Forelimb muscle (tissue), 1 donor: ENCODE measurements at places on chromosomes 7 and 10. TPM values are rescaled to one million over a fixed set of nuclear protein-coding genes. Genes with fewer than 3 reads are reported as not detected.

DNA sequence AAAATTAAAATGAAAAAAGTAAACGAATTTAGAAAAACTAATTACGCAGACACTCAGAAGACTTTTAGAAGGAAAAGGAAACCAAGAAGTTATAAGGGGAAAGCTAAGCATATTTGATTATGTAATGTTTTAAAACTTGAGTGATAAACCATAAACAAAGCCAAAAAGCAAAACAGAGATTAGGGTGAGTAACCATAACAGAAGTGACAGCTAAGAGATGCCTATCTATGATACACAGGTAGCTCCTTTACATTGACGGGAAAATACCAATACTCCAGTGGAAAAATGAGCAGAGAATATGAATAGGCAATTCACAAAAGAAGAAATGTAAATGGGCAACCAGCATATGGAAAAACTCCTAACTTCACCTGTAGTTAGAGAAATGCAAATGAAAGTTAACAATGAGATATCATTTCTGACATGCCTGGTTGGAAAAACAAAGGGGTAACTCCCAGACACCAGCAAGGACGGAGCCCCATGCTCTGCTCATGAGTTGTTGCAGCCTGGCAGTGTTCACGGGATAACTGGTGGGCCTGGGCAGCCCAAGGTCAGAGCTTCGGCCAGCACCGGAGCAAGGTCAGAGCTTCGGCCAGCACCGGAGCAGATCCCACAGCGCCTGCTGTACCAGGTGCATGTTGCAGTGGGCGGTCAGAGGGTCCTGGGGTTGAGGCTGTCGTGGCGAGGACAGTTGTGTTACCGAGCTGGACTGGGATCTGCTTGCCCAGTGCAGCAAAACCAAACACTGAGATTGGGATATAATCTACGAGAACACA lies 58.9 kb downstream of the ALOX5 start:
- no peak for DNase-seq

DNA sequence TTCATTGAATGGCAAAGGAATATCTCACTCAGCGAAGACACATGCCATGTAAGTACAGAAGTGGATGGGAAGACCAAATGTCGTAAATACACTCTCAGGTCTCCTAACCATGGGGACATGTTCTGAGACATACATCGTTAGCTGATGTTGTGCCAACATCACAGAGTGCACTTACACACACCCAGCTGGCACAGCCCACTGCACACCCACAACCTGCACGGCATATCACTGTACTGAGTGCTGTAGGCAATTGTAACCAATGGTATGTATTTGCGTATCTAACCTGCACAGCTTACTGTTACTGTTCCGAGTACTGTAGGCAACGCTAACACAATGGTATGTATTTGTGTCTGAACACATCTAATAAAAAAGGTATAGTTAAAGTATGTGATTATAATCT lies 550.4 kb downstream of the PTPRN2 start:
- no peak for DNase-seq

GRCh38 chr10:119370972-119371703 lies 163.8 kb downstream of the GRK5 start:
- no peak for DNase-seq

GRCh38 chr7:116232920-116233319 lies 22.6 kb downstream of the TES start:
- DNase-seq: no peak

- DNase-seq: no peak
Observed at GRCh38 chr10:58734116-58734515, 221.4 kb downstream of the BICC1 start.

DNA sequence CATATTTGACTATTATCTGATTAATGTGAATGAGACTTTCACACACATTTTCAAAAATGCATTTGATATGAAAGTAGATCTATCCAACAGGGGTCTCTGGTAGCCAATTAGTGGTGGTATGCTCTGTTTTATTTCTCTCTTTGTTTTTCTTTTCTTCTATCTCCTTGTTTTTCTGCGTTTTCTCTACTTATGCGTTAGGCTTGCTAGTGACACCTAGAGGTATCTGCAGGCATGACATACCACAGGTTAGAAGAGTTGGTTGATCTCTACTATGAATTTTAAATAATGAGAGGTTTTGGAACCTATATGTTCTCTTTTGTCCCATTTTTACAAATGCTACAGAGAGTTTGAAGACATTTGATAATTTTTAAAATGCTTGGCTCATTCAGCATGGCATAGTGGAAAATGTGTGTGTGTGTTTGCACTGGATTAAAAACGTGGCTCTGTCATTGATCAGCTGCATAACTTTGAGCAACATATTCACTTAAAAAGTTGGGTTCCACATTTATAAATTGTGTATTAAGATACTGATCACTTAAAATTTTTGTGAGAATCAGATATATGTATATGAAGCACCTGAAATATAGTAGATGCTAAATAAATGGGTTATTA lies 28.1 kb upstream of the PLXDC2 start:
- no peak for DNase-seq

- no peak for DNase-seq
Observed at GRCh38 chr7:70779321-70779720, 352.6 kb upstream of the GALNT17 start.

GRCh38 chr7:36686499-36686898 lies 37.8 kb downstream of the AOAH start:
- DNase-seq: no peak

GRCh38 chr7:1370738-1371137 lies 88.5 kb downstream of the MICALL2 start:
- no peak for DNase-seq

- no peak for DNase-seq
Observed at GRCh38 chr7:28579571-28579970, 167.3 kb downstream of the CREB5 start.

Gene DOCK1
- polyA plus RNA-seq: 26.7 TPM

DNA sequence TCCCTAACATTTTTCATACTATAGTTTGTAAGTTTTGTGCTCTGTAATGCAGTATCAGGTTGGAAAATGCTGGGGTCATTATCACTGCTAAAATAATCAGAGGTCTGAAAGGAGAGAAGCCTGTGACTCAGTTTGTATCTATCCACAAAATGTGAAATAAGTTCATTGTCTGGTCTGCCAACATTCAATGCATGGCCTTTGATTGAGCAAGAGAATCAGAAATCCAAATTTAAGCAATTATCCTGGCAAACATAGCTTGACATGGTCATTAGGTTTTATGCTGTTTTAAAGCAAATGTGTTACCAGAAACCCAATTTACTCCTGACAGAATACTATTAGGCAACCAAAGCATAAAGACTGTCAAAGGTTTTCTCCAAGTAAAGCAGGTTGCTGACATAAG lies 709.7 kb upstream of the SEMA3D start:
- no peak for DNase-seq

- no peak for DNase-seq
Observed at GRCh38 chr10:64408391-64409183, 887.4 kb downstream of the REEP3 start.

DNA sequence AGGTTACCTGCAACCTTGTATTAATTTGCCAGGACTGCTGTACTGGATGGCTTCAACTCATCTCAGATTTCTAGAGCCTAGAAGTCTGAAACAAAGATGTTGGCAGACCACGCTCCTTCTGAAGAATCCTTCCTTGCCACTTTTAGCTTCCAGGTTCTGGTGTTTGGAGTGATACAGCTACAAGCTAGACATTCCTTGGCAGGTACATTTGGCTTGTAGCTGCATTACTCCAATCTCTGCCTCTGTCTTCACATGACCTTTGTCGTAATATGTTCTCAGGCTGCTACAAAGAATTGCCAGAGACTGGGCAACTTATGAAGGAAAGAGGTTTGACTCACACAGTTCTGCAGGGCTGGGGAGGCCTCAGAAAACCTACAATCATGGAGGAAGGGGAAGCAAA lies 146.3 kb downstream of the GALNT17 start:
- no peak for DNase-seq

Gene ANKRD1
- 143 TPM for polyA plus RNA-seq

Gene CFAP46
- polyA plus RNA-seq: 0.24 TPM

Gene TACR2
- polyA plus RNA-seq: 0.59 TPM

GRCh38 chr7:28787106-28787505 lies 171.0 kb downstream of the TRIL start:
- DNase-seq: no peak

Gene MALRD1
- polyA plus RNA-seq: 0.57 TPM

Gene HTRA1
- 74.3 TPM for polyA plus RNA-seq

DNA sequence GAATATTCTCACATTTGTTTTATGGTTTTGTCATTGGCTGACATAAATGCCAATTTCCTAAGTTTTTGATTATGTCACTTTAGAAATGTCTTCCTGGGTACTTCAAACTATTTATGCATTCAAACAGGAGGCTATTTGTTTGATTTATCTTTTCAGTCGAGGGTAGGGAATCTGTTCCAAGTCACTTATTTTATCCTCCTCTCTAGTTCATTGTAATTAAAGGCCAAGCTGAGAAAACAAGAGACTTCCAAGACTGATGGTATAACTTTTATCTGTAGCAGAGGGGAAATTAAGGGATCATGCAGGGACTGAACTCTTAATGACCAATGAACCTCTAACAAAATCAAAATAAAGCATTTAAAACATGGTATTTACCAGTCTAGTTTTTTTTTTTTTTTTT lies 968.4 kb downstream of the SORCS3 start:
- no peak for DNase-seq

Gene NODAL
- 0.46 TPM for polyA plus RNA-seq

Gene SLC26A4
- 0.73 TPM for polyA plus RNA-seq

DNA sequence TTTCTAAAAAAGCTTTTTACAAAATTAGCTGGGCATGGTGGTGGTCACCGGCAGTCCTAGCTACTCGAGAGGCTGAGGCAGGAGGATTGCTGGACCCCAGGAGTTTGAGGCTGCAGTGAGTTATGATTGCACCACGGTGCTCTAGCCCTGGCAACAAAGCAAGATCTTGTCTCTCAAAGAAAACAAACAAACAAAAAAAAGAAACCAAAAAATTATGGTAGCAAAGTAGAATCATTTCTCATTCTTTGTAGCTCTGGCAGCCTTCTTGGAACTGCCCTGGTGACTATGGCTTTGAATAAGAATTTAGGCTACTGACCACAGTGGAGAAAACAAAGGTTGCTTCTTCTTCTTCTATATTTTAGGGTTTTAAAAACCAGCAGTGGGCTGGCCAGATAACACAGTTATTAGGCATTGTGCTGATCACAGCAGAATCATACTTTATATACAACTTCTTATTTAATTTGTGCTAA lies 41.9 kb upstream of the PRKAR2B start:
- no peak for DNase-seq

Gene RP9
- 25.5 TPM for polyA plus RNA-seq

Gene EBF3
- polyA plus RNA-seq: 57.0 TPM

GRCh38 chr10:113928830-113929229 lies 74.4 kb downstream of the NHLRC2 start:
- DNase-seq: no peak

DNA sequence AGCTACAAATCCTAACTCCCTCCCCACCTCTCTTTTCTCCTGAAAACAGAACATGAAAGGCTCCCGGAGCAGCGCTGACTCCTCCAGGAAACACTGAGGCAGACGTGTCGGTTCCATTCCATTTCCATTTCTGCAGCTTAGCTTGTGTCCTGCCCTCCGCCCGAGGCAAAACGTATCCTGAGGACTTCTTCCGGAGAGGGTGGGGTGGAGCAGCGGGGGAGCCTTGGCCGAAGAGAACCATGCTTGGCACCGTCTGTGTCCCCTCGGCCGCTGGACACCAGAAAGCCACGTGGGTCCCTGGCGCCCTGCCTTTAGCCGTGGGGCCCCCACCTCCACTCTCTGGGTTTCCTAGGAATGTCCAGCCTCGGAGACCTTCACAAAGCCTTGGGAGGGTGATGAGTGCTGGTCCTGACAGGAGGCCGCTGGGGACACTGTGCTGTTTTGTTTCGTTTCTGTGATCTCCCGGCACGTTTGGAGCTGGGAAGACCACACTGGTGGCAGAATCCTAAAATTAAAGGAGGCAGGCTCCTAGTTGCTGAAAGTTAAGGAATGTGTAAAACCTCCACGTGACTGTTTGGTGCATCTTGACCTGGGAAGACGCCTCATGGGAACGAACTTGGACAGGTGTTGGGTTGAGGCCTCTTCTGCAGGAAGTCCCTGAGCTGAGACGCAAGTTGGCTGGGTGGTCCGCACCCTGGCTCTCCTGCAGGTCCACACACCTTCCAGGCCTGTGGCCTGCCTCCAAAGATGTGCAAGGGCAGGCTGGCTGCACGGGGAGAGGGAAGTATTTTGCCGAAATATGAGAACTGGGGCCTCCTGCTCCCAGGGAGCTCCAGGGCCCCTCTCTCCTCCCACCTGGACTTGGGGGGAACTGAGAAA lies 30.4 kb downstream of the PFKFB3 start:
- DNase-seq: no peak

GRCh38 chr7:101828301-101829020 lies 11.0 kb downstream of the CUX1 start:
- DNase-seq: no peak

GRCh38 chr10:119940487-119940886 lies 48.0 kb downstream of the SEC23IP start:
- no peak for DNase-seq

Gene FAM25G
- polyA plus RNA-seq: not detected

Gene ECHS1
- 123 TPM for polyA plus RNA-seq

Gene GHRHR
- polyA plus RNA-seq: 0.54 TPM

GRCh38 chr7:69953136-69954067 lies 355.1 kb downstream of the AUTS2 start:
- DNase-seq: peak; percentile 28

GRCh38 chr7:120054376-120055100 lies 218.4 kb upstream of the KCND2 start:
- DNase-seq: no peak

DNA sequence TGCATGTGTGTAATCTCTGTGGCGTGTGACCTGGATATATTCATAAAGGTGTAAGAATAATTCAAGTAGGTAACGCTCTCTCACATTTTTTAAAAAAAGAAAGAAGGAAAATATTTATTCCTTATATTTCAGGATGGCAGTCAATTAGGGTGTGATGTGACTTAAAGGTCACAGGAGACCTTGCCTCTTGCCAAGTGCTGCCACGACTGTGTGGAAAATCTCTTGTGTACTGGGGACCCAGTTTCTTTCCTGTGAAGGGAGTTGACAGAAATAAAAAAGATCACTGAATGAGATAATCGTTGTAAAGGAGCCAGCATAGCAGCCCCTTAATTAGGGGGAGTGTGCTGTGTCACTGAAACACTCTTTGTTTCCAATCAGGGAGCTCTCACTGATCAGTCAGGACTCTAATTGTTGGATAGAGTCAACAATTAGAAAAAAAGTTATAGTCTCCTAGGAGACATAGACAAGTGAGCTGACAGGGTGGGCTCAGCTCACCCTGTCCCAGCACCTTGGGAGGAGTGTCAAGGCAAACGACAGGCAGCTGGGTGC lies 31.1 kb downstream of the PTPRE start:
- no peak for DNase-seq

Gene SPDYE2
- 7.4 TPM for polyA plus RNA-seq

DNA sequence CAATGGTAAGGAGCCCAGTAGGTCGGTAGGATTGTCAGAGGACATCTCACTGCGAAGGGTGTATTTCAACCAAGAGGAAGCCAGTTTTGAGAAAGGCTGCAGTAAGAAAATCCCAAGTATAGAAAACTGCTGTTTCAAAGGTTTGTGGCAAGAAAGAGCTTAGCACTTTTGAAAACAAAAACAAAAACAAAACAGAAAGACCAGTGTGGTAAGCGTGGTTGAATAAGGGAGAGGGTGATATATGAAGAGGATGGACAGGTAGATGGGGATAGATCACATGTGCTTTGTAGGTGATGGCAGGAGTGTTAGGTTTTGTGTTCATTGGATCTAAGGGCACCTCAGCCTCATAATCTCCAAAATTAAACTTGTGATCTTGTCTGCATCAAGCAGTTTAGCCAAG lies 141.6 kb upstream of the WNT16 start:
- DNase-seq: no peak
